ENCODE measurements at places on chromosomes 12 and 14.

- no peak for DNase-seq
Observed at GRCh38 chr12:104281636-104282035, 21.9 kb upstream of the EID3 start.

DNA sequence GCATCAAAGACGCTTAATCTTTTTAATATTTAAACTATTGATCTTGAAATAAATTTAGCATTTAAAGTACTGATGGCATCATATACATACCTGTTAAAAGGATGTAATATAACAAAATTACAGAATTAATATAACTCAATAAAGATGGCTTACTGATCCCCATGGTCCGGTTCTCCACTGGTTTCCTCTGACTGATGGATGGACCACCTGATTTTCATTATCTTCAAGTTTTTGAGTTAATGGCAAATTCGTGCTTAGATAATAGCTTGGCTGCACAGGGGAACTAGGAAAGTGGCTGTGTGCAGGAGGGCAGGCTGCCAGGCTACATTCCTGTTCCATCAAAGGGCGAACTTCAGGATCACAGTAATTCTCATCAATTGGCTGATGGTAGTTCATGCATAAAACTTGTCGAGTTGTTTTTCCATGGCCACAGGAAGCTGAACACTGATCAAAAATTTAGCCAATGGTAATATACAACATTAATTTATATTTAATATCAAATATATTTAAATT is 123.9 kb downstream of the ADAMTS20 start:
- no peak for DNase-seq

- no peak for DNase-seq
Observed at GRCh38 chr12:58007875-58008274, 66.5 kb downstream of the ATP23 start.

DNA sequence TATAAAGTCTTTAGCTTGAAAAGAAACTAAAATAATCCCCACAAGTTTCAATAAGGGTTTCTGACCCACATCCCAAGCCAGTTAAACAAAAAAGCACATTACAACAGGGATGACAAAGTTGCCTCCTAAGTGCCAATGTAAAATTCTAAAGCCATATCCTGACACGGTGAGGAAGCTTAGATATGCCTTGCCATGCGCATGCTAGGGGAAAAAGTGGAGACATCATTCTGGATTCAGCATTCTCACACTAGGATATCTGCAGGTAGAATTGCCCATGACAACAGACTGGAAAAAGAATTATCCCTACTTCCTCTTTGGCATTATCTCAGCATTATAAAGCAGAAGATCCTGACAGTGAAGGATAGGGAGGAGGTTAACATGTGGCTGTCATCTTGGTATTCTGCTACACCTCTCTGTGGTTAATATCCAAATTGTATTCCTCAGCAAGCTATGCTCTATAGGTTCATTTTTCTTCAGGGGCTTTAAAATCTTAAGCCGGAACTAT is 4.9 kb downstream of the DUSP6 start:
- no peak for DNase-seq

DNA sequence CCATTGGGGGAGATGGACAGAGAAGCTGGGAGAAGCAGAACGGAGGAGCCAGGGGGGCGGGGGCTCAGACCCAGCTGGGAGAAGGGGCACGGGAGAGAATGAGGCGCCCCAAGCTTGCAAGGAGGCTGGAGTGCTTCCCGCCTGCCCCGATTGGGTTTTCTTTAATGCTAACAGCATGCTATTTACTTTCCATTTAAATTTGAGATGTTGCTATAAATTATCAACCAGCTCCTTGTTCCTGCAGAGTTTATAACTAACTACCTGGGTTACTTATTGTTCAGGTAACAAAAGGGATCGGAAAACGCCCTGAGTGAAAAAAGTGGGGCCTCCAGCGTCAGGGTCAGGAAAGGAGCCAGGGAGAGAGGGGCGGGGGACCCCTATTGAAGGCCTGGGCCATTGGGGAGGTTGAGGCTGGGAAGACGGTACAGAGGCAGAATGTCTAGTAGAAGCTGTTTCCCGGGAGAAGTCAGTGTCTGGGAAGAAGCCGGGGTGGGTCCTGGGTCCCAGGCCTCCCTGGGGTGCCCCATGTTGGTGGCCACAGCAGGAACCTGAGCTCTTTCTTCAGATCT is 2.5 kb downstream of the HNF1A start:
- DNase-seq: no peak

GRCh38 chr12:76311796-76312195 is 36.4 kb downstream of the BBS10 start:
- no peak for DNase-seq

GRCh38 chr12:33427071-33427470 is 12.5 kb downstream of the SYT10 start:
- no peak for DNase-seq

- DNase-seq: no peak
Observed at GRCh38 chr12:92614502-92614901, 88.3 kb upstream of the PLEKHG7 start.

DNA sequence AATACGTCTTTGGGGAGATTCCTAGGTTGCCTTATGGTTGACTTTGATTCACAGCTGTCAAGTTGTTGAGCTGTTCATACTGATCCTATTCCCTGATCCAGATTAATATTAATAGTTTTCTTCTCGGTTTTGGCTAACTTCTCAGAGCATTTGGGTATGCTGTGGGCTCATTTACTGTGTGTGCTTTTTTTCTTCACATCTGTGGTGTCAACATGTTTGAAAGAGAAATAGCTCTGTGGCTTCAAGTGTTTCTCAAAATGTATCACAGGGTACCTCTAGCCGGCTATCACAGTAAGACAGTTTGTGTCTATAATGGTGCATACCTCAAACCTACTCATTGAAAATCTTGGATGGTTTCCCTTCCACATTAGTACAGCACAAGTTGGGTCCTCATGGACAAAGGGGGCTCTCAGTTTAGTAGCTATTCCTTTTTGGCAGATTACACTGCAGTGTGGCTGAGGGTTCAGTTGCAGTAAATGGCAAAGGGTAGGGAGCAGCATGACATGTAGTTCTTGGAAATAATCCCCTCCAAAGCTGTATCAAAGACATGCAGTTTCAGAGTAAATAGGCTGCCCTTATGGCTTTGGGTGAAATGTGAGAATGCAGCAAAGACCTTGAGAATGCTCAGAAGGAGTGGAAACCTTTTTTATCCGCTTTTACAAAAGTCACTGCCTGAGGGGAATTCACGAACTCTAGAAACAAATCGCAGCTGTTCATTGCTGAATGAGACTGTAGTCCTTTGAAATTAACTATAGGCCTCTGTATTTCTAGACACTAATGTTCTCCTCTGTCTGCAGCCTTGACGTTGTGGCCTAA is 102.4 kb upstream of the ATF1 start:
- DNase-seq: no peak

GRCh38 chr12:22729431-22729956 is 104.5 kb downstream of the ETNK1 start:
- no peak for DNase-seq

DNA sequence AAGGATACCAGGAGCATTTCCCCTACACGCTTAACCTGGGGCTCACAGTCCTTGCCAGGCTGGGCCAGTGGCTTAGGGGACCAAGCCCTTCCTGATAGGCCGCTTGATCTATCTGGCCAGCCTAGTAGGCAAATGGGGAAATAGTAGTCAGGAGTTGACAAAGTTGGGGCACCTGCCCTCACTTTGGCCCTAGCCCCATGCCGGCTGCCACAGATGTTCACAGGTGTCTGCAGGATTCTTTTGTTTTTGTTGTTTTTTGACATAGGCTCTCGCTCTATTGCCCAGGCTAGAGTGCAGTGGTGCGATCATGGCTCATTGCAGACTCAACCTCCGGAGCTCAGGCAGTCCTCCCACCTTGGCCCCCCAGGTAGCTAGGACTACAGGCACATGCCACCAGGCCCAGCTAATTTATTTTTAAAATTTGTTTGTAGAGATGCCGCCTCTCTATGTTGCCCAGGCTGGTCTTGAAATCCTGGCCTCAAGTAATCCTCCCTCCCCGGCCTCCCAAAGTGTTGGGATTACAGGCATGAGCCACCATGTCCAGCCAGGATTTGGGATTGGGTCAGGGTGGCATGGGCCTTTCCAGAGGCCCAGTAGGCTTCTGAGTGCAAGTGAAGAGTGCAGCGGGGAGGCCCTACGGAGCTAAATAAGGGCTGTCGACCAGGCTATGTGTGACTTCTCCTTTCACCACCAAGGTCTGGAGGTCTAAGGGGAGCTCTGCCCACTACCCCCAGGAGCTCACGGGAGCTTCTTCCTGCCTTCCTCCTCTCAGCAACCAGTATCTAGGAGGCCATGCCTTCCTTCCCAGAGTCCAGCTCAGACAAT is 15.5 kb upstream of the HDAC7 start:
- no peak for DNase-seq

- DNase-seq: no peak
Observed at GRCh38 chr12:63899396-63899795, 54.9 kb downstream of the SRGAP1 start.

DNA sequence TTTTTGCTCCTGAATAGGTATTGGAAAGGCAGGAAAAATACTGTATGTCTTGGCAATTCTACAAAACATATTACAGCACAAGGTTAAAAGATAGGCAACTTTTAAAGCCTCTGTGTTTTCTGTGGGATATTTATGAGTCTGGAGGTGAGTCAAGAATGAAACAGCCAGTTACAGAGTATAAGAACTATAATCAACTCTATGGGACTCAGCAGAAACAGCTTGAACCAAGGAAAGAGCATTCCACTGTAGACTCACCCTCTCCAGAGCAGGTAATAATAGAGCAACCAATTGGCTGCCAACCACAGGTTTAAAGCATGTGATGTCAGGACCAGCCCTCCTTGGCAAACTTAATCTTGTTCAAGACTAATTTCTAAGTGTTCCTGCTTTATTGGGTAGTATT is 100.5 kb upstream of the MDM1 start:
- DNase-seq: no peak

Data from stimulated activated CD8-positive, alpha-beta memory T cell treated with anti-CD3 and anti-CD28 coated beads, Interleukin-7, amount 100 ng/mL, for 48 hours (primary cell).